ENCODE measurements at places on chromosomes 6 and 20.

- no peak for DNase-seq
These were observed 283.6 kb upstream of the CNR1 start for GRCh38 chr6:88449770-88450169.

- no peak for DNase-seq
These were observed 264.5 kb downstream of the CD83 start for GRCh38 chr6:14381829-14382677.

GRCh38 chr6:156126535-156126934 is 650.6 kb upstream of the ARID1B start:
- DNase-seq, result no peak

DNA sequence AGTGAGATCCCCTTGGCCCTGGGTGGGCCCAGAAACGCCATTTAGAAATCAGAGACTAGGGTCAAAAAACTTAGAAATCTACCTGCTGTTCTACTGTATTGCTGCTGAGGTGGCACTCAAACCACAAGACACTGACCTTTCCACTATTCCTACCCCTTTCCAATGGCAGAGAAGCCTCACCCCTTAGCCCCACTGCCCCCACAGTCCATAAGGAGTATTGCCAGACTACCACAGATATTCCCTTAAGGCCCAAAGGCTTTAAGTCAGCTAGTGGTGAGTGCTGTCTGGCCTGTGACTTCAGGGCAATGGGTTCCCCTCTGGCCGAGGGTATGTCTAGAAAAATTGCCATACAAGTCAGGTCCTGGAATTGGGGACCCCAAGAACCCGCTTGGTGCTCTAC is 656.1 kb downstream of the COL12A1 start:
- no peak for DNase-seq

DNA sequence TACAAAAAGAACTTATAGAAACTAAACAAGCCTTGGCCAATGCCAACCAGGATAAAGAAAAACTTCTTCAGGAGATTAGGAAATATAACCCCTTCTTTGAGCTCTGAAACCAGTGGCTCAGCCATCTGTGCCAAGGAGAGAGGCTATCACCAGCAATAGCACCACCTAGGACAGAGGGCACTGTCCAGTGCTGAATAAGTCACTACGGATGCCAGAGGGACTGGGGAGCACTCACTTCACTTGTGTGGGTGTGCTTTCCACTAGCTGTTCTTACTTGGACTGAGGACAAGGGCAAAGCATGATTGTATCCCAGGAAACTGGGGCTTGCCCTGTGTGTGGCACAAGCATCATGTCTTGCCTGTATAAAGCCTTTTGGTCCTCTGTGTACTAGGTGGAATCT is 15.5 kb downstream of the TAF11 start:
- DNase-seq, result no peak

DNA sequence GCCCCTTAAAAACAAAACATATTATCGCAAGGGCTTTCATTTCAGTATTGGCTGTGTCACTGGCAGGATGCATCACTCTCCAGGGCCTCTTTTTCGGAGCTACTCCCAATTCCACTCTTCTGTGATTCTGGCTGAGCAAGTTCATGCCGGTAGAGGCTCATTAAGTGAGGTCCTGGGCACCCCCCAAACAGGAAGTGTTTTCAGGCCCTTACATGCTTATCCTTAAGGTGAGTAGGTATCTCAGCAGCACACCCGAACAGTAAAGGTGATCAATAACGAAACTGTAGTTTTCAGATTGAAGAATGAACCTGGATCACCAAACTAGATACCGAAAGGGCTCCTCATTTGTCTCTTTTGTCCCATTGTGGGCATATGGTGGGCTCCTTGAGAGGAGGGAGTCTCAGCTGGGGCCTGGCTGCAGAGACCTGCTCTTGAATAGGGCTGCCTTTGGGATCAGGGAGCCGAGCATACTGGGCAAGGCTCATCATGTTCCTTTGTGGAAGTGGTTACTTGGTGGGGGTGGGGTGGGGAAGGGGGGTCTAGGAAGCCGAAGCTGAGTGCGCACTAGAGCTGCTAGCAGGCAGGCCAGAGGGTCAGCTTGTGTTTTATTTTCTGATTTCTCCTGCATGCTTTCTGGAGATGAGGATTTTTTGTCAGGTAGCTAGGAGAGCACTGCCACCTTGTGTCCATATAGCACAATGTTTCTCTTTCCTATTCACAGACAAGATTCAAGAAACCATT is 65.2 kb downstream of the CDS2 start:
- no peak for DNase-seq

- no peak for DNase-seq
These were observed 1.7 kb upstream of the PDE10A start for GRCh38 chr6:165664559-165665383.

GRCh38 chr6:41332241-41332640 is 3.2 kb upstream of the NCR2 start:
- DNase-seq, result no peak

GRCh38 chr6:113596387-113597230 is 260.5 kb upstream of the MARCKS start:
- DNase-seq, result no peak

- DNase-seq, result no peak
These were observed 614.2 kb downstream of the TENT5A start for GRCh38 chr6:81138236-81138635.

DNA sequence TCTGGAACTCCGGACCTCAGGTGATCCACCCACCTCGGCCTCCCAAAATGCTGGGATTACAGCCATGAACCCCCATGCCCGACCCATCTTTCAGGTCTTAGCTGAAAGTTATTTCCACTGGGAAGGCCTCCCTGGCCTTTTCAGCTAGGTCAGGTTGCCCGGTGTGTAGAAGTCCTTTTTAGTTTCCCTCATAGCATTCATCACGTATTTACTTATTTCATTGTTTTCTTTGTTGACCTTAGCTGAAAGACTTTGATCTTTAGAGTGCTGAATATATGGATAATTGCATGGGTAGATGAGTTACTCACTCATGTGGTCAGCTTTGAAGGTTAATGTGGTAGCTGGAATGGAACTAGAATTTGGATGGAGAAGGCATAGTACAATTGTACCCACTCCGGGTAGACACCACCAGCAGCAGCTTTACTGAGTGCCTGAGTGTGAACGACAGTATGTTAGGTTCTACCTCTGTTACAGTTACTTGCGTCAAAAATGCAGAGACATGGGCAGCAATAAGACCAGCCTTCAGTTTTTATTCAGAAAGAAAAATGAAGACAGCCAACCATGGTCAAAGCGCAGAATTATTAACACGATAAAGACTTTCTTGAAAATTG is 9.1 kb downstream of the KIZ start:
- no peak for DNase-seq

DNA sequence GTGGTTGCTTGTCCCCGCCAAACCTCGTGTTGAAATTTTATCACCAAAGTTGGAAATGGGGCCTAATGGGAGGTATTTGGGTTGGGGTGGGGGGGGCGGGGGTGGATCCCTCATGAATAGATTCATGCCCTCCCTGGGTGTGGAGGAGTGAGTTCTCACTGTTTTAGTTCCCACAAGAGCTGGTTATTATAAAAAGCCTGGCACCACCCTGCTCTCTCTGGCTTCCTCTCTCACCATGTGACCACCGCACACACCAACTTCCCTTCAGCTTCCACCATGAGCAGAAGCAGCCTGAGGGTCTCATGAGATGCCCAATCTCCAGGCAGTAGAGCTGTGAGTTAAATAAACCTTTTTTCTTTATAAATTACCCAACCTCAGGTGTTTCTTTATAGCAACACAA is 111.3 kb downstream of the PRDM1 start:
- no peak for DNase-seq

GRCh38 chr6:49958180-49958579 is 5.8 kb downstream of the DEFB114 start:
- DNase-seq, result no peak

DNA sequence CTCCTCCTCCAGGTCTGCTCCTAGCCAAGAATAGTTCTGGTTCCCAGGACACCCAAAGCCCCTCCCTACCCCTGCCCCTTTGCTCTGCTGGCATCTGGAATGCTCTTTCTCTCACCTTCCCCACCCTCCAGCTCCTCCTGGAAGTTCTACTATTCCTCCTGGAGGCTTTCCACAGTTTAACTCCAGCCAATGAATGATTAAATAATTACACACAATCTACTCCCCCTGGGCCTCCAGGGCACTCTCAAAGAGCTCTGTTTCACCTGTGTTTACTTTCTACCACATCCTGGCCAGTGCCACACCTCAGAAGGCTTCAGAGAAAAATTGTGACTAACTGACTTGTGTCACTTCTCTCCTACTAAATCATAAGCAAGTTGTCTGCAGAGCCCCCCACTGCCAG is 36.2 kb downstream of the GCM1 start:
- DNase-seq, result no peak

- no peak for DNase-seq
These were observed 92.0 kb downstream of the OLIG3 start for GRCh38 chr6:137402143-137402680.

DNA sequence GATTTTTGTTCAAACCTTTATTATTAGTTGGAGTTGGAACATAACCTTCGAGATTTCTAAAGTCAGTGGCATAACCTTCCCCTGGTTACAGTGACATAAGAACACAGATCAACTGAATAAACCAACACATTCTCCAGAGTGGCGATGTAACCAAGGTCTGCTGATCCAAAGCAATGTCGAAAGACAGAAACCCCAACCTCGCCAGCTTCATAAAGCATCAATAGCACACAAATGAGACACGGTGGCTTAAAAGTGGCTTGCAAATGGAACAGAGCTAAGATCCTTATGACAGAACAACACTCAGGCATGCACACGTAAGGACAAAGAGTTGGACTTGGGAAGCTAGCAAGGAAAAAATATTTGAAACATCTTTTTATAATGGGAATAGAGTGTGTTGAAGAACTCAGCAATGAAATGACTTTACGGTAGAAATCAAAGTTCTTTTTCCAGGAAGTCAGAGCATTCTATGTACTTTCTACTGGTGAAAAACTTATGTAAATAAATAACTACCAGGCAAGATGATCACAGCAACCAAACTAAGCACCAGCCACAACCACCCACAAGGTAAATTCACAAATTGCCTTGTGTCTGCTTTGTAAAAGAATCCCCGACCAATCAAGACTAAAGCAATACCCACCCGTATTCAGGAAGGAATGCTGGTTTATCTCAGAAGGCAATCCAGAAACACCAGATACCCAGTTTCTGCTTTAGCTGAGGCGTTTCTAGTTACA is 61.0 kb upstream of the NHSL1 start:
- DNase-seq, result no peak

DNA sequence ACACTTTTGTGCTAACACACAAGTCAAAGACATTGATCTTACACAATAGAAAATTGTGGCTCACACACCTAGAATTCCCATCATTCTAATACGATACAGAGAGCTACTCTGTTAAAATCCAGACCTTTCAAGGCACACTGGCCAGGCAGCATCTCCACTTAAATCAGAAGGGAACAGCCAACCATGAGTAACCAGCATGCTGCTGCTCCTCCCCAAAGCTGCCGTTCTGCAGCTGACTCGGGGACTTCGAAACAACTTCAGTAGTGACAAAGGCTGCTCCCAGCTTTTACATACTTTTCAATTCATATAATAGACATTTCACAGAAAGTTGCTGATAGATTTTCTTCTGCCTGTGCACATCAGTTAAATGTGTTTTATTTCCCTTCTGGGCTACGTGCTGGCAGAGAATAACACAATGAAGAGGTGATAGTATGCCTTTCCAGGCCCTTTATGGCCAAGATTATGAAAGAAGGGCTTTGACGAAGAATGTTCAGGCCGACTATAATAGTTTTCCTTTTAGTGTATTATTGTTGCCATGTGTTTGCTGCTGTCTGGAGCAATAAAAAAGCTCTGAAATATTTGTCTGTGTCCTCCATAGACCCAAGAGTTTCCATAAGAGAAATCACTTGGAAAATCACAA is 159.0 kb downstream of the GMDS start:
- DNase-seq, result no peak

DNA sequence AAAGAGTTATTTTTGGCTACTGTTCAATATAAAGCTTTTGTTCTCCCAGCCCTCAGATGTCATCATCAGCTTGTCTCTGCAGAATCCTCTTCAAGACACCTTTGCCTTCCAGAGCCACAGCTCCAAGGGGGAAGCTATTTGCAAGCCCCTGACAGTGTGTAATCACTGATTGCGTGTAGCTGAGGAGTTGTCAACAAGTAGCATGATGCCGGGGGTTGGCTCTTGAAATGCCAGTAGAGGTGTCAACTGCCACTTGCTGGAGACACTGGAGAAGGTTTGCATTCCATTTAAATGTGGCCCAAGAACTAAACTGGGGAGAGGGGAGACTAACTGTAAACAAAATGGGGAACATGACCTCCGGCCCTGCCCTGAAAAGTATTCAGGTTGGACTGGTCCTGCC is 44.3 kb upstream of the PDYN start:
- DNase-seq, result no peak

GRCh38 chr6:132147530-132148011 is 196.4 kb upstream of the CCN2 start:
- DNase-seq, result peak; percentile 97

- DNase-seq, result no peak
These were observed 328.4 kb downstream of the TPBG start for GRCh38 chr6:82691997-82692396.

DNA sequence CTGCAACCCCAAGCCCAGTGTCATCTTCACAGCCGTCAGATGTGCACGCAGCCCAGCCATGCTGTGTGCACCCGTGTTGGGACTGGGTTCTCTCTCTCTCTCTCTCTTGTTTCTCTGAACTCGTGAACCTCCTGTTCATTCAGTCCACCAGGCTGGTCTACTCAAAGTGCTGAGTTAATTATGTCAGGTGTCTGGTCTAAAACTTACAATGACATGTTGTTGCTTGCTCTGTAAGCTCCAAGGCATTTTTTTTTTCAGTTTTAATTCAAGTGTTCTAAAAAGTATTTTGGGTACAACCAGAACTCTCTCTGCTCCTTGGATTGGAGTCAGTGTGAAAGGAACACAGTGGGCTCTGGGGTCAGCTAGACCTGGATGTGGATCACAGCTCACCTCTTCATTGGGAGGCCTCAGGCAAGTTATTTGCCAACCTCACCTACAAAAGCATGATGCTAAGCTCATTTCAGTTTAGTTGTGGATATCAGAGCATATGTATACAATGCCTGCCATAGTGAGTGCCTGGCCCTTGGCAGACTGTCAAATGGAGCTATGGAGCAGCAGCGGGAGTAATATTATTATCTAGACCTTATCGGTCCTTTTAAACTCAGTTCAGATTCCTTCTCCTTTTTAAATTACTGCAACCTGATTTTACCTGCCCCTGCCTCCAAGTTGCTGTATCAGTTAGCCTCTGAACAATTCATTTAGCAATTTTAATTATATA is 59.5 kb downstream of the PLEKHG1 start:
- no peak for DNase-seq

GRCh38 chr20:24718277-24718676 is 230.8 kb upstream of the CST7 start:
- no peak for DNase-seq

GRCh38 chr6:22717915-22718314 is 148.5 kb downstream of the HDGFL1 start:
- no peak for DNase-seq

- no peak for DNase-seq
These were observed 3.7 kb upstream of the OLIG3 start for GRCh38 chr6:137497721-137498463.

DNA sequence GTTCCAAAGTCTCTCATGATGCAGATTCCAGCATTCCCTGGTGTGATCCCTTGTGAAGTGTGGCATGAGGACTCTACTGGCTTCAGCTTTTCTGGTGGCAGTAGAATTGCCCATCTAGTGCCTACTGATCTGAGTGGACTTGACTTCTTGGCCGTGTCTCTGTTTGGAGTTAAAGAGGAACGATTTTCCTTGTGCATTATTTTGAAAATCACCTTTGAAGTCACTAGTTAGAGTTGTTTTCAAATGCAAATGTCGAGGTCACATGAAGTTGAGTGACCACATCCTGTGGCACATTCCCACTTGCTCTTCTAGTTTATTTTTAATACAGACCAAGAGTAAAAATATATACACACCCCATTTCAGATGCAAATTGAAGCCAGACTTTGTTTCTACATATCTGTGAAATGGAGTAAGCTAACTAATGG is 270.7 kb upstream of the TAB2 start:
- no peak for DNase-seq
